Thoracic aorta (tissue), 2 donors: ENCODE measurements at places on chromosomes 1 and 21. TPM values are rescaled to one million over a fixed set of nuclear protein-coding genes. Genes with fewer than 3 reads are reported as not detected.

S100A16 gene
- total RNA-seq, result 81.1 TPM

KLF17 gene
- total RNA-seq, result 0.92 TPM

IPO9 gene
- 32.6 TPM for total RNA-seq

- peaks cover 4% of the 10 kb centered on the region for H3K36me3 ChIP-seq
- H3K27ac ChIP-seq, result no peak overlapping the region
- DNase-seq, result no peak
- H3K27me3 ChIP-seq, result no peaks in the 10 kb centered on the region
These were observed 67.4 kb upstream of the PODN start for GRCh38 chr1:52994656-52995055.

DNA sequence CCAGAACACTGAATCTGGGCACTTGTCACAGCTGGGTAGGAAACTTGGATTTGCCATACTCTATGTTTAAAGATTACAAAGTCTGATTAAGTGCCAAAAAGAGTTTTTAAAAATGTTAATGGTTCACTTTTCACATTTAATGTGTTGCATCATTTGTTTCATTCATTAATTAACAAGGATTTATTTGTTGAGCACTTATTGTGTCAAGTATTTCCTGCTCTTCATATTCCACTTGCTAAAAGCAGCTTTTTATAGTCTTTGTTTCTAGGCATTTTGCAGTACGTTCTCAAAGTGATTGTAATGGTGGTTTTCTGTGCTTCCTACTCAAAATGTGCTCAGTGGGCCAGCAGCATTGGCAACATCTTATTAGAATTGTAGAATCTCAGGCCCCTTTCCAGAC lies 68.7 kb downstream of the EPB41 start:
- no peaks in the 10 kb centered on the region for H3K4me1 ChIP-seq
- H3K27ac ChIP-seq, result no peak overlapping the region
- H3K4me3 ChIP-seq, result no peak overlapping the region
- peaks cover 6% of the 10 kb centered on the region for H3K36me3 ChIP-seq
